ENCODE measurements at places on chromosomes 12 and 14.
A peak's percentile ranks its signal among the peaks of the same experiment; 100 is the strongest.

DNA sequence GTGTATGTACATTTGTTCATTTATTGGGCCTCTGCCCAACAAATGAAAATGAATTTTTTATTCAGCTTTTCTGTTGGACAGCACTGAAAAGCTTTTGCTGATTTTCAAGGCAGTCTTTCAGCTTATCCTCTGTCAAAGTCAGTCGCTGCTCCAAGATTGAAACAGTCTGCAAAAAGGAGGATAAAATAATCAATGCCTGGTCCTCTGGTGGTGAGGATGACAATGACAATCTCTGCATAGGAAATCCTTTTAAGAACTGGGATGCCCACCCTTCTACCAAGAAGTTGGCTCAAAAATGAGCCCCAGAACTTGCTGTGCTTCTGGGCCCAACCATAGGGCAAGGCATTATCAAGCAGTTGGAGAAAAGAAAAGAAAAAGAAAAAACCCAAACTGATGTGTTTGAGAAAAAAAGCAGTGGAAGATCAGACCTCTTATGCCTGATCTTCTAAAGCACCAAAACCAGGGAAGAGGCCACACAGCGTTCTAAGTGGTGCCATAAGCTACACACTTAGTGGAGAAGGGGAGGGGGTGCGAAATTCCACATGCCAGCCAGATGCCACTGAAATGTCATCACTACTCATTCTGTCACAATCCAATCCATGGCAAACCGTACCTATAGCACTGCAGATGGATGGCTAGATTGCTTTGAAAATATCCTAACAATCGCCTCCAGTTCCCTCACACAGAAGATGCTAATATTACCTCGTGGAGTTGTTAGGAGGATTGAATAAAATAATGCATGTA, 69.0 kb upstream of the DUSP6 start:
- no peak for DNase-seq

DNA sequence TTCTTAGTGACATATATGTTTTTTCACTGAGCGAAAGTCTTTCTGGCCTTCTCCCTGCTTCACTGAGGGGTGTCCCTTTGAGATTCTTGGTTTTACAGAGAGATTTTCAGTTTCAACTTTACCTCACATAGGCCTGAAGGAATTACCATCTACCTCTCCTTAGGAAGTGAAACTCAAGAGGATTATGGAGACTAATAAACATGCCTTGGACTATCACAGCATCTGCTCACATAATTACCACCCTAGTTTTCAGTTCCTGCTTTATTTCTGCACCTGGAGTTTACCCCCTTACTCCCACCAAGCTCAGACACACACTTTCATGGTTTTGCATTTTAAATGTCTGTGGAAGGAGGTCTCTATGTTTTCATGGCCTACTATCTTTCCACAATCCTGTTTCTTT, 118.3 kb upstream of the SCAF11 start:
- DNase-seq = no peak

DNA sequence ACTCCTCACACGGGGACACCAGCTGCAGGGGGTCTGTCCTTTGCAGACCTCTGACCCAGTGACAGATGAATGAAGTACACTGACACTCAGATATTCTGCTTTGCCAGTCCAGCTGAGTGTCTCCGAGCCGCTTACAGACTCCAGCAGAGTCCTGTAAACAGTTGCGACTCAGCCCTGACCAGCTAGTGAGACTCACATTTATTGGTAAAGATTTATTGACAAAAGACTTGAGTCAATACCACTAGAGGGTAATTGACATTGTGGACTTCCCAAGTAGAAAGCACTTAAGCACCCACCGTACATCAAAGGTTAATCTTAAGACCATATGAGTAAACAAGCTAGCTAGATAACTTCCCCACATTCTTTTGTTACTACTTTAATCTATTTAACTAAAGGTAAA, 9.8 kb upstream of the FKBP4 start:
- DNase-seq = no peak

DNA sequence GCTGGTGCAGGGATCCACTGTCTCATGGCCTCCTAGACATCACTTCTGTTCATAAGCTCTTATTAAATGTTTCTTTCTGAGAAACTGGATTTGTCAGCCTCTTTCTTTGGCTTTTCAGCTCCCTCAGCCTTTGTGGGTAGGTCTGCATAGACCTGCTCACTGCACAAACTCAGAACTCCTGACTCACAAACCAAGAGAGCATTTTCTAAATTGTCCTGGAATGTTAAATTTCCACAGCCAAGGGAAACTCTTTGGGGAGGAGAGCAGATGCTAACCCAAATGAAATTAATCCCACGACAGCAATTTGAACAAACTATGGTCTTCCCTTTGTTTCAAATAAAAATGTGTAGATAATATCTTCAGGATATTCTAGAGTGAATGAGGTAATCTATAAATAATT, 19.5 kb upstream of the CERS5 start:
- no peak for DNase-seq

DNA sequence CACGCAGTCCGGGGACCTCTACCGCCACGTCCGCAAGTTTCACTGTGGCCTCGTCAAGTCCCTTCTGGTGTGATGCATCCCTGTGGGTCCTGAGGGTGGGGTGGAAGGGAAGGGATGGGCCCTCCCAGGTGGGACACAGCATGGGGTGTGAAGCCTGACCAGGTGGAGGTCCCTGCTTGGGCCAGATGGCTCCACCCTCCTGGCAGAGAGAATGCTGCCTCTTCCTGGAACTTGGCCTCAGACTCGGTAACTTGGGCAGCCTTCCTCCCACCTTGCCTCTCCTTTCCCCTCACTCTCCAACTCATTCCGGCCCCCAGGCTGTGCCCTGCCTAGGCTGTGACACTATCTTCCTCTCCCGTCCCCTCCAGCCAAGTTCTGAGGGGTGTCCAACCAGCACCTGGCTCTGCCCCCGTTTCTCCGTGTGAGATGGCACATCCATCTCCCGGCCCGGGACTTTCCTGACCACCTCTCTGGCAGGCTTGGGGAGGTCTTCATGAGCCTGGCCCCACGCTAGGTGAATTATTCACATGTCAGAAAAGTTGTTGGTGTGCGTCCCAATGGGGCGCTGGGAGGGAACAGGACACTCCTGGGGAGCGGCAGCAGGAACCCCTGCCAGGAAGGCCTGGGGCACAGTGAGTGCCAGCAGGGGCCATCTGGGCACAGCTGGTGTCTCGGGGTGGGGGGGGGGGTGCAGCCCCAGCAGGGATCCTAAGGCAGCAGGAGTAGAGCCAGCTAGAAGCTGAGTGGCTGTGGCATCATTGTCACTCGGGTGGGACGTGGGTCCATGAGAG, 1.7 kb downstream of the ZBTB42 start:
- no peak for DNase-seq

GRCh38 chr14:33711811-33712216, 239.1 kb downstream of the EGLN3 start:
- DNase-seq = no peak

DNA sequence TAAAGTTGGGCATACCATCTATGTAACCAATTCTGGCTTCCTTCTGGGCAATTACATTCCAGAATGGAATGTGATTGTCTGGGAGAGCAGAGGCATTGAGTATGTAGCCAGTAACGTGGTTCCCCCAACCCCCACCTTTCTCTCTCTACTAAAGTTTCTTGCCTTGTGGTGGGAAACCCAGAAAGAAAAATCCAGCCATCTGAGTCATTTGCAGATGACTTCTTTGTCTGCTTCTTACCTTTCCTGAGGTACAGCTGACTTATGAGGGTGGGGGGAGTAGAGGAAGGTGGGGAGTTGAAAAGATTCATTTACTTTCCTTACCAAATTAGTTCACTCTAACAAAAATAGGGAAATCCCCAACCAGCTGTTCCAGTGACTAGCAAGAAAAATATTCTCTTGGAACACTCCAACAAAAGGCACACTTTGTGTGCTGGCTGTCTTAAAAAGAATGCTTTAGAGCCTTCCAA, 112.1 kb upstream of the FRMD6 start:
- DNase-seq = no peak

- DNase-seq = no peak
Observed at GRCh38 chr14:91277546-91278382, 33.3 kb upstream of the GPR68 start.

- DNase-seq = no peak
Observed at GRCh38 chr12:11807458-11807857, 158.0 kb downstream of the ETV6 start.

- no peak for DNase-seq
Observed at GRCh38 chr12:108232565-108232964, 103.5 kb downstream of the WSCD2 start.

GRCh38 chr12:122449317-122449716, 26.8 kb upstream of the CLIP1 start:
- no peak for DNase-seq

DNA sequence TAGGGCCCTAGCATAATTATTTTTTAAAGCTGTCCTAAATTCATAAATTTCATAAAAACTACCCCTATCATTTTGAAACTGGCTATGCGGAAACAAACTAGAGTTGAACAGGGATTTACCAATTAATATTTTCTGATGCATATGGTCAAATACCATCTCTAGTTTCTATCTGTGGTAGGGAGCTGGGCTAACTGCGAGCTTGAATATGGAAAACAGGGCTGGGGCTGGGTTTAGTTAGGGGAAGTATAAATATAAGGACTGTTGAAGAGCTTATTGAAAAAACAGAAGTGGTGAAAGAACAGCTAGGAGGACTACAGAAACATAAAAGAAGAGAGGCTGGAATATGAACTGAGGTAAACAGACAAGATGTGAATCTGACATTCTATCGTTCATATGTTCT, 91.8 kb downstream of the SLC38A1 start:
- DNase-seq = no peak

DNA sequence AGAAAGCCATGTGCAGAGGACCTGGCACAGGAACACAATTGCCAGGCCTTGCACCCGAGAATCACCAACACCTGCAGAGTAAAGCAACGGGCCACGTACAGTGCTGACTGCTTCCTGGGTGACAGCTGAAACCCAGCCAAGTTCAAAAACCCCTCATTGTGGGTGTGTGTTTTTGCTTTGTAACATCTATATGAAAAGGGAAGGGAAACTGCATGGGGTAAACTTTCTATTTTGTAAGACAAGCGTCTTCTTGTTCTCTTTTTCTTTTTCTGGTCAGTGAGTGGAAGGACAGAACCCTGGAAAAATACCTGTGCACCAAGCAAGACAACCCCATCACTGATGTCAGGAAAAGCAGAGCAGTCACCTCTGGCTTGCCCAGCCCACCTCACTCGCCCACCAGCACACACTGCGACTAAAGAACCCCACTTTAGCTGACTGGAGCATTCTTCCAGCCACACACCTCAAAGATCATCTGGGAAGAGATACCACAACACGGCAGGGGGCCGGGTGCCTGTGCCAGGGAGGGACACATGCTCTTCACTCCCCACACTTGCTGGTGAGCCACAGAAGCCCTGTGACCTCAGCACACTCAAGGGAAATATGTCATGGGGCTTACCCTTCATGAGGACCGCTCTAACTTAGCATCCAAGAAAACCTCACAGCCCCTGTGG, 172.3 kb downstream of the NDUFA12 start:
- DNase-seq = no peak

- no peak for DNase-seq
Observed at GRCh38 chr12:132411457-132411856, 78.5 kb upstream of the FBRSL1 start.

DNA sequence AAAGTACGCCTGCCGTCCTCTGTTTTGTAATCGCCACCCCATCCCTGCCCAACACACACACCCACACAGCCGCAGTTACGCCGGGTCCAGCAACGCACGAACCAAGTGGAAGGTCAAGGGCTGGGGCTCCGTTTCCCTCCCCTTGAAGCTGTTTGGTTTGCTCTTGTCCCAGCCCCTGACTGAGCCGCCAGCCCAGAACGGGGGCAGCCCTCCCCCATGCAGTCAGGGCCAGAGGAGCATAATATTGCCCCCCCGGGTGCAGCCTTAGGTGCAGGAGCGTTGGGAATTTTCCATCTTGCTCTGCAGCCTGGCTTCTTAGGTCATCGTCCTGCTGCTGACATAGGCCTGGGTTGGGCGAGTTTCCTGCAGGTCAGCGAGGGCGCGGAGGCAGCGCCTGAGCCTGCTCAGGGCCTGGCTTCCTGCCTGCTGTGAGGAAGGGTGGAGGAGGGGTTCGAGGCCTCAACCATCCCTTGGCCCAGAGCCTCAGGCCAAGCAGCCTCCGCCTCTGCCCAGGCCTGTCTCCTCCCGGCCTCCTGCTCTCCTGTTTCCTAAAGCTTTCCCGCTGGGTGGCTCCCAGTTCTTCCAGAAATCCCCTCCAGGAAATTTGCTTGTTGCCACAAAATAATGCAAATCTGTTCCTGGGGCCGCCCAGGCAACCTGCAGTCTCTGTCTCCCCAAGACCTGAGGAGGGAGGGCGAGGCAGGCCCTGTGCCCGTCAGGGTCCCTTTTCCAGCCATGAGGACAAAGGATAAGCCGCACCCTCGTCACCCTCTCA, 44.5 kb downstream of the PSMA6 start:
- DNase-seq = peak; percentile 29

- no peak for DNase-seq
Observed at GRCh38 chr12:93173178-93173957, 204.4 kb upstream of the NUDT4 start.

DNA sequence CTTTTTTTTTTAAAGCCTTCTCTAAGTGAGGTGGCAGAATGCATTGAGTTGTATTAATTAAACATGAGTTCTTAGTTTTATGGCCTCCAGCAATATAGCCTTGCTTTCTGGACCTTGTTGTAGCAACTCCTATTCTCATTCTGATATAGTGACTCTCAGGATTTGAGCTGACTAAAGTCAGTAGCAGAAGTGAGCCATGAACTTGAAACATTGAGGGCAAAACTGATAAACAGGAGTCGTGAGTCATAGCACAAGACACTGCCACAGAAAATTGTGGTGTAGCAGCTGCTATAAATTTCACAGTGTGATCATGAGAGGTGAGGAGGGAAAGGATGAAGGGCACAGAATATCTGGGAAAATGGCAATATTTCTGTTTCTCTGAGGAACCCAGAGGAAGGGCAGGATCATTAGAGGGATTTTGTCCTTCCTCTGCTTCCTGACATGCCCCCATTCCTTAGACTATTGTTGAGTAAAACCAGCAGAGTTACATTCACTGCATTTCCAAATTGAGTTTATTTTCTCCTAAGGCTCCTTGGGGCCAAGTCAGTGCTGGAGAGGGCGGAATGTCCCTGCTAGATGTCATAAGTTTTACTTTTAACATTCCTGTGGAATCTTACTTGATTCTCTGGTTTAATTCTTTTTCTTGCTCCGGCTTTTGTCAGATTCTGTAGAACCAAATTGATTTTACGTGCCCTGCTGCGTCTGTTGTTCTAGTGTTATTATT, 7.5 kb downstream of the KLRG1 start:
- DNase-seq = no peak

DNA sequence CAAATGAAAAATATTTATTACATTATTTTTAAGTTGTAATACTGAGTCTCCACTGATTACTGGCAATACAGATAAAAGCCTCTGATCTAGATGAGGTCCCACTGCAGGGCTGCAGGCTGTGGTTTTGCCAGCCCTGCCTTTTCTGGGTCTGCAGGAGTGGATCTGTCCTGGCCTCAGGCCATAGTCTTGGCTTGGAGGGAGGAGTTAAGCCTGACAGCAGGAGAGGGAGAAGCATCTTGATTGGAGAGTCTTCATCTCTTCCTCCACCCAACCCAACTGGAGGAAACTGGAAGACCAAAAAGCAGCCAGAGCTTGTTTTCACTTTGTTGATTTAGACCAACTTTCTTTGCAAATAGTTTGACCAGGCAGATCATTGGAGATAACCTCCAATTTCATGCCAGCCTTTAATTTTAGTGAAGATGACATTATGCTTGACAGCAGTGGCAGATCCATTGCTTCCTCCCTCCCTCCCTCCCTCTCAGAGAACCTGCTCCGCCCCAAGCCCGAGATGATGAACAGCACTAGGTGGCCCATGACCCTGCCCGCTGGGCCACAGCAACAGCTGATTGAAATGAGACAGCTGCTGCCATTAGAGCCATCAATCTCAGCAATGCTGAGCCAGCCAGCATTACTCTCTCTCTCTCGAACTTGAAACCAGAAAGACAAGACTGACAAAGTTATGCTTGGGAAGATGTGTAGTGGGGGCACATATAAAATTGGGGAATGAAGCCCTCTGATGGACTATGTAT, 222.4 kb downstream of the GLT1D1 start:
- DNase-seq = no peak
